DMS79 treated with DMSO at 0.1 percent for 48 hours (cell line): ENCODE measurements at places on chromosomes 2 and 18.

- no peak for DNase-seq
Observed at GRCh38 chr2:239956818-239957261, 68.3 kb downstream of the NDUFA10 start.

GRCh38 chr2:197461057-197461456, 7.7 kb downstream of the COQ10B start:
- no peak for DNase-seq

DNA sequence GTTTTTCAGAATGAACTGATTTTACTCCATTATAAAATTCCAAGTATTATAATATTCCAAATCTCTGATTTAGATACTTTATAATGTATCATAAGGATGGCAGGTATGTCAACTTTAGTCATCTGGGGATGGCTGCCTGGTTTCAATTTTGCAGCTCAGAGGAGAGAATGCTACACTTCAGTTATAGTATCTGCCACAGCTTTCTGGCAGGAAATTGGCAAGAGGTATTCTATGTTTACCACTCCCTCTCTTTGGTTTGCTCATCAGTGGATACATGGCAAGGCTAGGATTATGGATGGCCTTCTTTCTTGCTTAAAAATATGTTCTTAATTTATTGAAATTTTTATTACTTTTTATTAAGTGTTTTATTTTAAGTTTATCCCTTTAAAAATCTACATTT, 67.0 kb upstream of the TNFRSF11A start:
- no peak for DNase-seq

DNA sequence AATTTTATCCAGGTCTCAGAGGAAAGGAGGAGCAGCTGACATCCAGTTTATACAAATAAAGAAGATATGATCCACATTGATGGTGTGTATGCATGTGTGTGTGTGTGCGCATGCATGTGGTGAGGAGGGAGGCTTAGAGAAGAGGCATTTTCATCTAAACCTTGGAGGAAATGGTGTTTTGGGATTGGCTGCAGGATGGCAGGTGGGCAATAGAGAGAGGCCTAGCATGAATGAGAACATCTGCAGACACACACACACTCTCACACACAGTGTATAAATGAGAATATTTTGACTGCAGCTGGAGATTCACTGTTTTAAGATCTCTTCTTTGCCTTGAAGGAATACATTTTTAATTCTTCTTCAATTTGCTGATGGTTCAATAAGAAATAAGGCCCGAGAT, 61.7 kb upstream of the TMEM17 start:
- no peak for DNase-seq
